Stimulated activated CD4-positive, alpha-beta T cell treated with anti-CD3 and anti-CD28 coated beads, Interleukin-15, amount 100 ng/mL, for 24 hours (primary cell): ENCODE measurements at places on chromosomes 2 and 18.

GRCh38 chr2:150494234-150494945, 6.9 kb upstream of the RND3 start:
- no peak for DNase-seq

- peak; percentile 53 for DNase-seq
Measured at GRCh38 chr2:229714736-229715541, 584 bp upstream of the DNER start.

- no peak for DNase-seq
Measured at GRCh38 chr2:67625178-67625577, 228.0 kb downstream of the ETAA1 start.

GRCh38 chr2:50727636-50728339, 304.1 kb downstream of the NRXN1 start:
- DNase-seq: no peak

GRCh38 chr18:35519148-35519899, 21.6 kb upstream of the INO80C start:
- DNase-seq: no peak

DNA sequence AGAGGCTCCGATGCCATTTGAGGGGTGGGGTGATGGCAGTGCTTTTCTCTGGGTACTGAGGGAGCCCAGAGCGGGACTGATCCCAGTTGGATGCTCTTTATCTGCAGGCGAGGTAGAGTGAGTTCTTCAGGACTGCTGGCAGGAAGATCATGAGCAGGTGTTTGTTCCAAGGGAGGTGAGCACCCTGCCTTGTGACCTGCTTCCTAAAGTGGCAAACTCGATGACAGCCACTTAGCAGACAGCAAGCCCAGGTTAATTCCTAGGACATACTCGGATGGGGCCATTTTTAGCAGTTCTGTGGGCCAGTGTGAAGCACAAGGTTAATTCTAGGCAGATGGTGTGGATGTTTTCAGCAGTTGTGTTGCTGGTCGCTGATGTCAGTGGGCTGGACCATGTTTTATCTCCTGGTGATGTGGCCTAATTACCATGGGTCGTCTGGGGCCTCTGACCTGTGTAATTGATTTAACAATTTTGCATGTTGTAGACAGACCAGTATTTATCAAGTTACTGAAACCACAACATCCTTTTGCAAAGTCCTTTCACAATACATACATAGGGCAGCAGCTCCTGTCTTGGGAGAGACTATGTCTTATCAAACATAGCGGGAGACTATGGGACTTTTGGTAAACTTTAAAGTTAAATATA, 4.9 kb downstream of the FKBP1B start:
- DNase-seq: no peak

DNA sequence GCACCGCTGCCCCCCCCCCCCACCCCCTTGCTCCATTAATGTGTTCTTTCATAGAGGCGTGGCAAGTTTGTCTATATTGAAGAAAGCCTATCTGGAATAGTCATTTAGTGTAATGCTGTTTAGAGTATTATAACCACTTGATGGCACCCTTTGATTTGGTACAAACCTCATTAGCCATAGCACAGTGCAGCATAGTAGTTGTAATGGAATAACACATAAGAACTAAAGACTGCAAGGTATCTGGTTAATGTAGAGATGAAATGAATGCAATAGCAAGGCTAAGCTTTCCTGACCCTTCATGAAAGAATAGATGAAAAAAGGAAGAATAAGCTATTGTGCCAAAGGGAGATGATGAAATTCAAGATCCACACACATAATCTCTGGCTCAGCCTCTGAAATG, 81.9 kb downstream of the EHBP1 start:
- no peak for DNase-seq

DNA sequence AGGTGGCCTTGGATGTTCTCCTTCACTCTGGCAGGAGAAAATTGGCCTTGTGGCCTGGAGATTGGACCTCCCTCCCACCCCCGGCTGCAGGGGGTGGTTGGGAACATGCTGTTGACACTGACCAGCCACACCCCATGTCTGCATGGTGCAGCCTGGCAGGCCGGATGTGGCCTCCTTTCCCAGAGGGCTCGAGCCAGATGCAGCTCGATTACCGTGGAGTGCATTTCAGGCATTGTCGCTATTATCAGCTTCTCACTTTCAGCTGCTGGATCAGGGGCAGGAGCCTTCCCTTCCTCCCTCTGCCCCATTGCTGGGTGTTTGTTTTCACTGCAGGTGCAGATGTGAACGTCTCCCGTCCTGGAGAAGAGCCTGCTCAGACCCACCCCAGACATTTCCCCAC, 211.0 kb upstream of the SIX2 start:
- no peak for DNase-seq
